ENCODE measurements at places on chromosomes 2 and 18.
A peak's percentile ranks its signal among the peaks of the same experiment; 100 is the strongest.

- no peak for DNase-seq
Observed at GRCh38 chr18:22817844-22818243, 115.3 kb upstream of the RBBP8 start.

- no peak for DNase-seq
Observed at GRCh38 chr2:118687698-118688097, 159.8 kb downstream of the EN1 start.

GRCh38 chr18:77118256-77119090, 14.1 kb downstream of the MBP start:
- no peak for DNase-seq

GRCh38 chr18:56461151-56461550, 177.2 kb downstream of the TXNL1 start:
- no peak for DNase-seq

DNA sequence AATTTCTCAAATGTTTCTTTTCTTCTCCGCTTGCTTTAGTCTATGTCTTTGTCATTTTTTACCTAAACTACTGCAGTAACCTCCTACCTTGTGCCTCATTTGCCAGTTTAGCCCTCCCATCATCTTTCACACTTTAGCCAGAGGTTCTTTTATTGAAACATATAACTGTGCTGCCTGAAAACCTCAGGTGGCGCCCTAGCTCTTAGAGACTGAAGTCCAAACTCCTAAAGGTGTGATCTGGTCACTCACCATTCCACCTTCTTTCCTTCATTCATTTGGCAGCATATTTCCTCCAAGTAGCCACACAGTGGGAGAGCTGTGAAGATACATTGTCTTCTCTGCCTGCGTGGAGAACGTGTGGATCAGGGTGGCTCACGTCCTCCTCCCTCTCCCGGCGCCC, 98.2 kb upstream of the MAPRE2 start:
- DNase-seq, result no peak

DNA sequence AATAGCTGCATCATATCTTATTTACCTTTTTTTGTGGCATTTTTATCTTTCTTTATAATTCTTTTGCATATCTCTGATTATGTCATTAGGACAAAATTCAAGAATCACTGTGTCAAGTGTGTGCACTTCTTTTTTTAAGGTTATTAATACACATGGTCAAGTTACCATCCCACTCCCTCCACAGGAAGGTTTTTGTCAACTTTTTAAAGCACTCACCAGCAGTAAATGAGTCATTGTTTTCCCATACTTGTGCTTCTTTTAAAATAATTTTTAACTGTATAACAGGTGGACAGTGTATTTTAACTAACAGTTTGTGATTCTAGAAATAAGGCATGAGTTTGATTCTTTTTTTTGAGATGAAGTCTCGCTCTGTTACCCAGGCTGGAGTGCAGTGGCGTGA, 45.7 kb upstream of the FAM171B start:
- DNase-seq, result no peak

GRCh38 chr2:160825433-160825832, 331.8 kb upstream of the RBMS1 start:
- no peak for DNase-seq

- peak; percentile 76 for DNase-seq
Observed at GRCh38 chr2:215435870-215436704, at the start of gene FN1. FN1 (minus strand) TSS chr2:215436068; CDS start chr2:215435802, 266 bp downstream.

DNA sequence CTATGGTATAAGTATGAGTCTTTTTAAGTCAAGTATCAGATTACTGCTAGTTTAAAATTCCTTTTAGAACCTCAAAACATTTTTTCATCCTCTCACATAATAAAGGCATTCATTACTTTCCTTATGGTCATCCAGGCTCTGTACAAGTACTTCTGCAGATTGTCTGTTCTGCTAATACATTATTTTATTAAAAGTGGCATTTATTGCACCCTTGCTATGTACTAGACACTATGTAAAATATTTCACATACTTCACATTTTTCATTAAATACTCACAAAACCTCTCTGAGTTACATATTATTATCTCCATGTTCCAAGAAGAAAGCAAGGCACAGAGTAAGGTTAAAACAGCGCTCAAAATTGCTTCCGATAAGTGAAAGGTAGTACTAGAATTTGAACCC, 84.1 kb downstream of the RAPH1 start:
- DNase-seq, result no peak

DNA sequence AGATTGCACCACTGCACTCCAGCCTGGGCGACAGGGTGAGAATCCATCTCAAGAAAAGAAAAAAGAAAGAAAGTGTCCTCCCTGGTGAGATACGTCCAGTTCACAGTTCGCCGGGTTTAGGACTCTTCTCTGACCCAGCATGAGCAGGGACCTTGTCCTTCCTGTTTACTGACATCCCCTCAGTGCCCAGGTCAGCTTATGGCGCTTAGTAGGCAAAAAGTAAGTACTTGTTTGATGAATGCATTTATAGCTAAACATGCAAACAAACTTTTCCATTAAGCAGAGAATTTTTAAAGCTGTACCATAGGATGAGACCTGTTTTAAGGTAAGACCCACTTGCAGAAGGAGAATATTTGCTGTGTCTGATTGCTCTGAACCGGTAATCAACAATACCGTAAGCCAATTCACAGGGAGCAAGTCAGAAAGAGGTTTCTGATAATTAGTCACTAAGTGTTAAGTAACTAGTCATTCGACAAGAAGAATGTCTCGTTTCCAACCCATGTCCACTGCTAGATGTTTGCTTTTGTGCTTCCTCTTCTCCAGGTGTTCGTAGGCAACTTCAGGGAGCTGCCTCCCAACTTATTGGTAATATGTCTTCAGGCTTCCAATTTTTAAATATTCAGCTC, 40.0 kb downstream of the MOGAT1 start:
- no peak for DNase-seq

DNA sequence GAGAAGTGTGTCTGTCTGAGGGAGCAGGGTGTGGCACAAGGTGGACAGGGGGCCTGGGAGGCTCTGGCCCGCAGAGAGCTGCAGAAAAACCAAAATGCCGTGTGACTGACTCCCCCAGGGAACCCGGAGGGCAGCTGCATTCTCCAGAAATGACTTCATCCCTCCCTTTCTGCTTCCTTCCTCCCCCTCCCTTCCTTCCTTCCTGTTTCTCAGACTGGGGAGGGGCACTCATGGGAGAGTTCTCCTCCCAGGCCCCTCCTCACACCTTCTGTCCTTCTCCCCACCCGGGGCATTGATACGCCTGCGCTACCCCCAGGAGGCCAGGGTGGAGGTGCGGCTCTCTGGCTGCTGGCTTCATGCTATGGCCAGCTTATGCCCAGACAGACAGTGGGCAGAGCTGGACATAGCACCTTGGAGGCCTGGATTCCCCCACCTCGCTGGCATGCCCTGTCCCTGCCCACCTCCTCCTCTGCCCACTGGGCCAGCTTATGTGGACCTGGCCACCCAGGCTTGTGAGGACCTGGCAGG, 8.2 kb upstream of the GPR17 start:
- DNase-seq, result no peak

GRCh38 chr2:12967804-12968203, 251.1 kb downstream of the TRIB2 start:
- DNase-seq, result no peak

DNA sequence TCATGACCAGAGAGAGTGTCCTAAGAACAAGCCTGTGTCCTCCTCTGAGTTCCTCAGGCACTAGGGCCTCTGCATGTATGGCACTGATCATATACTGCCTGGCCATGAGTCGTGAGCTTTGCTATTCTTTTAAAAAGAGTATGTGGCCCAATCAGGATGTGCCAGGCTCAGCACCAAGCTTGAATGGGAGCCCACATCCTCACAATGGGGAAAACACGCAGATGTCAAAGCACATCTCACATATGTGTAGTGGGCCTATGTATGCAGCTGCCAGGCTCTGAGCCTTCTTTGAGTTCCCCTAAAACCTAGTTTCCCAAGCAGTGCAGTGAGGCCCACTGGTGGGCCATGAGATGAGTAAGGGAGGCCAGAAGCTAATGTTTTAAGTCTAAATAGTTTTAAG, 69.9 kb upstream of the SLC1A4 start:
- no peak for DNase-seq

DNA sequence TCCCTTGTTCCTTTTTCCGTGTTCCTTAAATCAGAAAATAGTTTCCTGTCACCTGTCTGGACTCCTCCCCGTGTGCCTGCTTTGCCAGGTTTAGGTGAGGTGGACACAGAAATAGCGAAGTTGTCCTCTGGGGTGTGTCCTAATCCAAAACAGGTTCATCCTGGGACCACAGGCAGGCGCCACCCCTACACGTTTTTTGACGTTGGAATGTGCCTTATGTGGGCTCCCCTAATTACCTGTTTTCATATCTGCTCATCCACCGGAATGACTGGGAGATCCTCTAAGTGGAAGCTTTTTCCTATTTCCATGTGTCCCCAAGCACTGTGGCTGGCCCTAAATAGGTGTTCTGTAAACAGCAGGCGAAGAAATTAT, 49.0 kb upstream of the PAIP2B start:
- no peak for DNase-seq

- no peak for DNase-seq
Observed at GRCh38 chr2:211045025-211045424, 488.6 kb downstream of the CPS1 start.

GRCh38 chr2:206831442-206831995, 66.1 kb downstream of the FASTKD2 start:
- no peak for DNase-seq

GRCh38 chr2:38485734-38486133, 108.7 kb upstream of the ATL2 start:
- no peak for DNase-seq

GRCh38 chr2:207766697-207767460, 2.8 kb downstream of the FZD5 start:
- no peak for DNase-seq

- no peak for DNase-seq
Observed at GRCh38 chr2:179051250-179051649, 1.3 kb upstream of the CCDC141 start.

DNA sequence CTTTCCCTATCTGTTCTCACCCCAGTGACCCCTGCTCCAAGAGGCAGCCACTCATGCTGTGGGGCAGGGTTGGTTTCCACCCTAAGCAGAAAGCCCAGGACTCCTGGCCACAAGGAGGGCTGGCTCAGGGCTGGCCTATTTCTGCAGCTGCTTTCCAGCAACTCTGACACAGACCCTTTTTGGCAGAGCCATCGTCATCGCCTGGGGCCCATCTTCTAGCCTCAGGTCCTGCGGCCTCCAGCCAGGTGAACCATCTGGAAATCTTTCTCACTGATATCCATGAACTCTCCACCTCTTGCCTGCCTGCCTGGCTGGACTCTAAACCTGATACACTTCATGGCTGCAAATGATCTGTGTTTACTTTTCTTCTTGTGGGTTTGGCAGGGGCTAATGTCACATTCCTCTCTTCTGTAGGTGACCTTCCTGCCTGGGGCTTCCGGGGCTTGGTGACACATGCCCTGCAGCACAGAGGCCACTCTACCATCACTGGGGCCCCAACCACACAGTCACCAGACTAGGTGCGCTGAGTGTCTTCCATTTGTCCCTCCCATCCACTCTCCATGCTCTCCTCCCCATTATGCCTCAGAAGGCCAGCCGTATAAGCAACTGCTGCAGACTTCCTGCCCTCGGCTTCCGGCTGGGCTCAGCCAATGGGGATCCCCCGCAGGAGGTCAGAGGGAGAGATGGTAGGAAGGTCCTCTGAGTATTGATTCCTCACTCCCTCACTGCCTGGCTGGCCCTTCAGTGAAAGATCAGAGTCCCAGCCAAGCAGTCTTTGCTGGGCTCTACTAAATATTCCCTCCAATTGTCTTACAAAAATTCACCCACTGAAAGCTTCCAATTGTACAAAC, 9.7 kb upstream of the COPS8 start:
- DNase-seq, result no peak

DNA sequence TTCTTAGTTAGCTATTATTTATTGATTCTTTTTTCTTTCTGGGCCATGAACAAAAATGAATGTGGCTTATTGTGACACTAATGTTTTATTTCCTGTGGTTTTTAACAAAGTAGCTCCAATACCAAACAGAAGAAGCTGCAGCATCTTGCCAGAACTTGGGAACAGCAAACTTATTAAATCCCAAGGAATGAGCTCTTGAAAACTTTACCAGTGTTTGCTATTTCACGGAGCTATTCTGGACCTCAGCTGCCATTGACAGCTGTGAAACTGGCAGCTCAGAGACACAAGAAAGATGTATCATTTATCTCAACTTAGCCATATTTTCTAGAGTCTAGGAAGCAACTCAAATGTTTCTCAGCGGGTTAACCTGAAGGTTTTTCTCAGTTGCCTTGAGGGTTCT, 91.0 kb upstream of the NEUROD1 start:
- no peak for DNase-seq

DNA sequence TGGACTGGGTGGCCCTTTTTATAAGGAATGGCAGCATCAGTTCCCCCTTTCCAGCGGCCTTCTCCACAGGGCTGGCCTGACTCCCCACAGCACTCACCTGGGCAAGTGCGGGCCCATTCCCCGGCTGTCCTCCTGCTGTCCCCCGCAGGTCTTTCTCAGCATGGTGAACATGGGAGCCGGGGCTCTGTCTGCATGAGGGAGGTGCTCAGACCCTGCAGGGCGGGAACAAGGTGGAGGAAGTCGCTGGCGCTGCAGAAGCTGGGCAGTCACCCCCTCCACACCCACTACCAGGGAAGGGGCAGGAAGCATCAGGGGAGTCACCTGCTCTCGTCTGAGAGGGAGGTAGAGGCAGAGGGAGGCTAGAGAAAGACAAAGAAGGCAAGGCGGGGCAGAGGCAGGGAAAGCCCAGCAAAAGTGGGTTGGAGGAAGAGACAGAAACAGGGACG, 12.2 kb downstream of the HES6 start:
- no peak for DNase-seq

- DNase-seq, result no peak
Observed at GRCh38 chr18:45173799-45174519, 441.3 kb upstream of the SLC14A2 start.

GRCh38 chr18:8750954-8751415, 45.6 kb downstream of the MTCL1 start:
- no peak for DNase-seq

GRCh38 chr2:203681978-203682377, 24.5 kb upstream of the CD28 start:
- no peak for DNase-seq

DNA sequence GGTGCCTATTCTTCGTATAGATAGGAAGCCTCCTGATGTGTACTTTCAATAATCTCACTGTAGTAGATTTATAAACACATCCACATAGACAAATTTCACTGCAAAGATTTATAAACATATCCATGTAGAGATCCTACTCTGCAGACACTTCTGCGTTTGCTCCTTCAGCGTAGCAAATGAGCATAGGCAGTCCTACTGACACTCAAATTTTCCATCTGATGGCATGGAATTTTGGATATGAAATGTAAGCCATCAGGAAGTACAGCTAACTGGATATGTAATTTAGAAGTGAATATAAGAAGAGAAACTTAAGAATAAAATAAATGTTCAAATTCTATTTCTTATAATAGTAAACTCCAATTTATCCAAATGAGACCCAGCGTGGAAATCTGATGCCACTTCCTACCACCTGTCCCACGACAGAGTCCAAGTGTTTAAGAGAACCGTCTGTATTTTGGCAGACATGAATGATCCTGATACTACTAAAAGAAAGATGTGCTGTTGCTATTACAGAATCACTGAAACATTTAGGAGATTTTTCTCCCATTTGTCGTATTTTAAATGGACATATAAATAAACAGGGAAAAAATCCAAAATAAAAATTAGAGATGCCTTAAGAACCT, 86.0 kb downstream of the DTNA start:
- DNase-seq, result no peak

- DNase-seq, result no peak
Observed at GRCh38 chr2:24404491-24404921, 44.2 kb upstream of the ITSN2 start.

- no peak for DNase-seq
Observed at GRCh38 chr18:43236921-43237320, 40.4 kb downstream of the SYT4 start.

All from HAP-1 (cell line).